Ovary (tissue), 10 donors: ENCODE measurements at places on chromosomes 2 and 18.

DNA sequence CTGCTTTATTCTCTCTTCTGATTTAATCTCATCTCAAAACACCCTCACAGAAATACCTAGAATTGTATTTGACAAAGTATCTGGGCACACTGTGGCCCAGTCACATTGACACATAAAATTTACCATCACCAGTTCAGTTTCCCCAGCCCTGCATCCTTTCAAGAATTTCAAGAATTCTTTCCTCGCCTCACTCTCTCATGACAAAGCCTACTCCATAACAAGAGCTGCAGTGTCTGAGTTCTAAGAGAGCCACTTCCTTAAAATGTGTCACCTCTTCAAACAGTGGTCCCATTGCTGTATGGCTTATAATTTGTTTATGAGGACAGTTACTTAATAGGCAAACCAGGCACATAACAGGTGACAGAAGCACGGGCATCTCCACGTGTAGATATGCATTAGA is 90.9 kb upstream of the STK39 start:
- DNase-seq = no peak

DNA sequence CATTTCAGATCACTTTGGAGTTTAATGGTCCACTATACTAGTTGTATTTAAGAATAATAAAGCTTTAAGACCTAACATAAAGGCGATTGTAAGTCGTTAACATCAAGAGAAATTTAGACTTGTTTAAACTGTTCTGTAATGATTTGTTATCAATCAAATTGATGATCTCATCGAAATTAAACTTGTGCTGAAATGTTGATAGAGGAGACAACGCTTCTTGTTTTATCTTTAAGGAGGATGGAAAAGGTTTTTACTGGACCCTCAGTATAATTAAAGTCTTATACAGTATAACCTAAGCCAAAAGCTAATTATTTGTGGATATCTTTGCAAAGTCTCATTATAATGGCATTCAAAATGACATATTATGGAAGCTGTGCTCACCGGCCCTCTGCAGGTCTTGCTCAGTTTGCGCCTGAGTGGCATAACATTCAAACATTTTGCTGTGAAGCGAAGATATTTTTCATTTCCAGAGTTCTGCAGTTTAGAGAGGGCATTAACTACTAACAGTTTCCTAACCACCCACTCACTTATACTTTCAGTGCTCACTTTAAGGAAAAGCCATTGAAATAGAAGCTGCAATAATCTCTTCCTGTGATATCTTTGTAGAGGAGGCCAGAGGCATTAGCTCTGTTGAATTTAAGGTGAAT is 1.4 kb upstream of the SERTAD2 start:
- no peak for DNase-seq

DNA sequence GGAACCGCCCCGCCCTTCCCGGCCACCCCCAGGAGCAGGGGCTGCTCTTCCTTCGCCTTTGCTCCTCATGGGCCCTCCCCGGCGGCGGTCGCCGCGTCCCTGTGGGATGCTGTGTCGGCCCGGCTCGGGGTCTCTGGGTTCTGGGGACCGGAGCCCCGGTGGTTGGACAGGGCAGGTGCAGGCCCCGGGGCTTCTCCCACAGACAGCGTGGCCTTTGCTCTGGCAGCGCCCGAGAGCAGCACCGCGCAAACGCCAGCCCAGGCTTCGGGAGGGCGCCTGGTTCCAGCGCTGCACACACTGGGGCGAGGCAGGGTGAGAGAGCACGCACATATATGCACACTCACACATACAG is 9.0 kb upstream of the KCNG2 start:
- no peak for DNase-seq

- no peak for DNase-seq
Observed at GRCh38 chr2:28088970-28089369, 198.4 kb downstream of the BABAM2 start.

- DNase-seq = no peak
Observed at GRCh38 chr2:119517433-119517832, 6.8 kb downstream of the SCTR start.

DNA sequence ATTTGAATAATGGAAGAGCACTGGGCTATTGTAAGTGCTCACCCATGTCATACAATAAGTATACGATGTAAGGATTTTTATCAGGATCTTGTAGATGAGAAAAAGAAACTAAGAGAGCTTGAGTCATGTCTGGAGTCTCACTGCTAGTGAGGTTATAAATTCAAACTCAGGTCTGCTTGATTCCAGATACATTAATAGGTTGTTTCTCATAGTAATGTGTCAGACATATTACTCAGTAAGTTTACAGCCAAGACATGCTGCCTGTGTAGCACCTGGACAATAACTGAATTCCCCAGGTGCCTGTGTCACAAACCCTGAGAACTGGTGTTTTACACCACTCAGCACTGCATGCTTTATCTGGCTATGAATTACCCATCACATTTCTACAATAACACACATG is 216.9 kb upstream of the LRP1B start:
- DNase-seq = no peak
